ENCODE measurements at places on chromosomes 16 and 17.

- no peaks in the 10 kb centered on the region for H3K36me3 ChIP-seq
- DNase-seq, result no peak
- no peak overlapping the region for H3K27ac ChIP-seq
- H3K4me3 ChIP-seq, result no peak overlapping the region
- no peaks in the 10 kb centered on the region for H3K4me1 ChIP-seq
- no peaks in the 10 kb centered on the region for H3K27me3 ChIP-seq
Observed at GRCh38 chr16:76524356-76524755, 247.2 kb downstream of the CNTNAP4 start.

- DNase-seq, result no peak
- H3K27ac ChIP-seq, result peak overlapping the region; percentile 31
- peaks cover 73% of the 10 kb centered on the region for H3K4me1 ChIP-seq
- no peaks in the 10 kb centered on the region for H3K36me3 ChIP-seq
- H3K4me3 ChIP-seq, result no peak overlapping the region
Observed at GRCh38 chr17:77382356-77382911, 241.7 kb downstream of the SEC14L1 start.

GRCh38 chr17:74527081-74527480, 4.2 kb downstream of the CD300LB start:
- H3K4me3 ChIP-seq, result no peak overlapping the region
- no peak overlapping the region for H3K27ac ChIP-seq
- no peaks in the 10 kb centered on the region for H3K4me1 ChIP-seq
- no peak for DNase-seq
- H3K27me3 ChIP-seq, result no peaks in the 10 kb centered on the region
- H3K36me3 ChIP-seq, result no peaks in the 10 kb centered on the region

- no peaks in the 10 kb centered on the region for H3K36me3 ChIP-seq
- no peak overlapping the region for H3K4me3 ChIP-seq
- H3K27ac ChIP-seq, result no peak overlapping the region
- H3K27me3 ChIP-seq, result no peaks in the 10 kb centered on the region
- H3K4me1 ChIP-seq, result peaks cover 3% of the 10 kb centered on the region
Observed at GRCh38 chr17:72530454-72530853, 409.6 kb downstream of the SOX9 start.

GRCh38 chr17:73160980-73161630, 3.7 kb upstream of the SSTR2 start:
- H3K4me3 ChIP-seq, result no peak overlapping the region
- H3K36me3 ChIP-seq, result no peaks in the 10 kb centered on the region
- H3K27ac ChIP-seq, result no peak overlapping the region
- peaks cover 17% of the 10 kb centered on the region for H3K4me1 ChIP-seq
- peaks cover 5% of the 10 kb centered on the region for H3K27me3 ChIP-seq

GRCh38 chr17:31487648-31488263, 96.3 kb downstream of the RAB11FIP4 start:
- peak overlapping the region; percentile 70 for H3K4me3 ChIP-seq
- no peaks in the 10 kb centered on the region for H3K27me3 ChIP-seq
- DNase-seq, result peak; percentile 58
- no peaks in the 10 kb centered on the region for H3K36me3 ChIP-seq
- peaks cover 11% of the 10 kb centered on the region for H3K4me1 ChIP-seq

DNA sequence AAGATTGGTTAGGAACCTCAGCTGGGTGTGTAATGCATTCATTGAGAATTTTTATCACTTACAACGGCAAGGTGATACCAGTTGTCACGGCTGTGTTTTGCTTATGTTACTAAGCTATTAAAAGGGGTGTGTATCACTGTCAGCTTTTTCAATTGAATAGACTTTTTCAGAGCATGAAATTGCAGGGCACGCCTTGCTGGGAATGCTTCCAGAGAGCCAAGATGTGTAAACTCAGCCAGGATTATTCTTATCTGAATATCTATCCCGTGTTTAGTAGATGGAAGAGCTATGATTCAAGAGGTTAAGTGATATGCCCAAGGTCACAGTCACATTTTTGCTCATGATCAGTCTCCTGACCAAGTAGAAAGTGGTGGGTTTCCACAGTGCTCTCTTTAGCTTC, 6.6 kb upstream of the TEKT3 start:
- no peaks in the 10 kb centered on the region for H3K36me3 ChIP-seq
- H3K4me3 ChIP-seq, result no peak overlapping the region
- DNase-seq, result no peak
- H3K27ac ChIP-seq, result no peak overlapping the region
- no peaks in the 10 kb centered on the region for H3K4me1 ChIP-seq
- peaks cover 4% of the 10 kb centered on the region for H3K27me3 ChIP-seq

- peaks cover 32% of the 10 kb centered on the region for H3K36me3 ChIP-seq
- H3K27me3 ChIP-seq, result no peaks in the 10 kb centered on the region
- peaks cover 20% of the 10 kb centered on the region for H3K4me1 ChIP-seq
- no peak for DNase-seq
- no peak overlapping the region for H3K27ac ChIP-seq
Observed at GRCh38 chr16:72884573-72884972, 163.4 kb downstream of the ZFHX3 start.

DNA sequence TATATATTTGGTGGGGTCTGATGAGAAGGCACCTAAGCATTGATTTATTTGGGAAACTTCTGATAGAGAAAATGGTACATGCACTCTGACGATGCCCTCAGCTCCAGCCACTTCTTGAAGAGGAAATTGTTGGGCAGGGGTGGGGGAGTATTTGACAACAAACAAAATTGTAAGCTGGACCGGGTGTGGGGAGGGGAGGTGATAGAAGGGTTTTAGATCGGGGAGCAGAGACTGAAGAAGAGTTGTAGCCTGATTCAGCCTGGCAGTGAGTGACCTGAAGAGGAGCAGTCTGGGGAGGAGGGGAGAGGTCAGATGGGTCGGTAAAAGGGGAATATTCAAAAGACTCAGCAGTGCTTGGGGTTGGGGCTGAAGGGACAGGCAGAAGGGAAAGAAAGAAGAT, 2284.7 kb downstream of the TP53TG3F start:
- DNase-seq, result no peak
- H3K27me3 ChIP-seq, result no peaks in the 10 kb centered on the region
- H3K4me3 ChIP-seq, result no peak overlapping the region
- no peaks in the 10 kb centered on the region for H3K36me3 ChIP-seq
- no peak overlapping the region for H3K27ac ChIP-seq
- no peaks in the 10 kb centered on the region for H3K4me1 ChIP-seq

DNA sequence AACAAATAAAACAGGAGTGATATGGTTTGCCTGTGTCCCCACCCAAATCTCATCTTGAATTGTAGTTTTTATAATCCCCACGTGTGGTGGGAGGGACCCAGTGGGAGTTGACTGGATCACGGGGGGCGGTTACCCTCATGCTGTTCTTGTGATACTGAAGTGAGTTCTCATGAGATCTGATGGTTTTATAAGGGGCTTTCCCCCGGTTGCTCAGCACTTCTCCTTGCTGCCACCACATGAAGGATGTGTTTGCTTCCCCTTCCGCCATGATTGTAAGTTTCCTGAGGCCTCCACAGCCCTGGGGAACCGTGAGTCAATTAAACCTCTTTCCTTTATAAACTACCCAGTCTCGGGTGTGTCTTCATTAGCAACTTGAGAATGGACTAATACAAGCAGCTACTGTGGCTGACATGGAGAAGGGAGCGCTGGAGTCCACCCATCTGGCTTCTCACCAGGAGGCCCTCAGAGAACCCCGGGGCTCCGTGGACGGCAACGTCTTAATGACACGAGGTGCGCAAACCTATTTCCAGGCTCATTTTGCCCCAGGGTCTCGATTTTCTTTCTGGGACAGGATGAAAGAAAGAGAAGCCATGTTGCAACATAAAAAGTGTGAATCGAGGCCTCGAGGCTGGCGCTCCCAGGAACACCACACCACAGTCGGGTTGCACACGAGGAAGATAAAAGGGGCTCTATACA, 129.5 kb downstream of the DYNLRB2 start:
- H3K27ac ChIP-seq, result no peak overlapping the region
- H3K4me3 ChIP-seq, result no peak overlapping the region
- no peak for DNase-seq
- no peaks in the 10 kb centered on the region for H3K27me3 ChIP-seq
- no peaks in the 10 kb centered on the region for H3K36me3 ChIP-seq
- no peaks in the 10 kb centered on the region for H3K4me1 ChIP-seq

DNA sequence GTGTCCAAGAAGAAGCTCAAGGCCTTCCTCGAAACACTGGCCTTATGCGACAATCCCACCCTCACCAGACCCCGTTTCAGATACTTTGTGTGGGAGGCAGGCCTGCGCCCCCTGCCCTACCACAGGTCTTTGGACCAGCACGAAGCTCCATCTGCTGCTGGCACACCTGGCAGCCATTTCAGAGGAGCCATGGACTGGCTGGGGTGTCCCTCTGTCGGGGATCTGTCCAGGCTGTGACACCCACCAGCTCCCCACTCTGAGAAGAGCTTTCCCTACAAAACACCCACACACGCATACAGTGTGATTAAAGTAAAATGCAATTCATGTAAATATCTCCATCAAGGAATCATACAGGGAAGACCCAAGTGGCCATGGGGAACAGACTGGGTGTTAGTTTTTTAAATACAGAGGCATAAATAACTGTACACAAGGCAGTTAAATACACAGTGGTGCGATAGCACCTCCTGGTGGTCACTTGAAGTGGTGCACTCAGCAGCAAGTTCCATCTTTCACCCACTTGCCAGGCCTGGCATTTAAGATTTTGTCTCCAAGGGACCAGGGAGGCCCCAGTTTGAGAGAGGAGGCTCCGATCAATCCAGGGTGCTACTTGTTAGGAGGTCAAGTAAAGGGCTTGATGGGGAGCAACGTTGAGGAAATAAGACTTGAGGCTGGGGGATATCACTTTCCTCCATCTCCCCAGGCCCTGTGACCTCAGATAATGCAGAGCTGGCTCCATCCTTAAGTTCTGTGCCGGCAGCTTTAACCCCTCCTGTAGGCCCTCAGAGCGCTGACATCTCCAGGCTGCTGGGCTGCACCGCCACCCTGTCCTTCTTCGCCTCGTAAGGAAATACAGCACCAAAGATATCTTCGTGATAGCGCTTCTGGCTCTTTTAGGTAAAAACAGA, 43.6 kb downstream of the NOS2 start:
- no peak for DNase-seq
- H3K27me3 ChIP-seq, result no peaks in the 10 kb centered on the region
- no peaks in the 10 kb centered on the region for H3K36me3 ChIP-seq
- no peaks in the 10 kb centered on the region for H3K4me1 ChIP-seq
- no peak overlapping the region for H3K4me3 ChIP-seq
- H3K27ac ChIP-seq, result no peak overlapping the region

- no peak overlapping the region for H3K4me3 ChIP-seq
- H3K27me3 ChIP-seq, result no peaks in the 10 kb centered on the region
- DNase-seq, result no peak
- peaks cover 61% of the 10 kb centered on the region for H3K36me3 ChIP-seq
- H3K4me1 ChIP-seq, result no peaks in the 10 kb centered on the region
Observed at GRCh38 chr17:17134957-17135333, 71.2 kb downstream of the PLD6 start.

GRCh38 chr16:4790261-4790660, 2.1 kb upstream of the SEPTIN12 start:
- H3K36me3 ChIP-seq, result no peaks in the 10 kb centered on the region
- H3K27me3 ChIP-seq, result no peaks in the 10 kb centered on the region

- H3K4me3 ChIP-seq, result no peak overlapping the region
- H3K27me3 ChIP-seq, result no peaks in the 10 kb centered on the region
- DNase-seq, result no peak
Observed at GRCh38 chr16:64440005-64440404, 681.9 kb downstream of the CDH11 start.

DNA sequence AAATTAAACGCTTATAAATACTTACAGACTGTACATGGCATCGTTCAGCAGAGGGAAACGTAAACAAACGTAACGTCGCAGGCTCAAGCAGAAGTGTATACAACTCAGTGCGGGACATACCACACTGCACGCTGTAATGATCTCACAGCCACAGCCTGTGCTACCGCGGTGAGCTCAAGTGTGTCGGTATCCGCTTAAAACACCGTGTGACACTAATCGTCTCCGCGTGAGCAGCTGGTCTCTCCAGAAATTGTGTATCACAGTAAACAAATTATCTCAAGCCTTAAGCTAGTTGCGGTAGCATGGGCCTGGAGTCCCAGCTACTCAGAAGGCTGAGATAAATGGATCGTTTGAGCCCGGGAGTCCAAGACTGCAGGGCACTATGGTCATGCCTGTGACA, 115.3 kb downstream of the ANKRD11 start:
- no peak overlapping the region for H3K27ac ChIP-seq
- no peaks in the 10 kb centered on the region for H3K36me3 ChIP-seq
- H3K4me3 ChIP-seq, result no peak overlapping the region

GRCh38 chr16:440627-441026, 15.2 kb downstream of the RAB11FIP3 start:
- H3K4me1 ChIP-seq, result peaks cover 7% of the 10 kb centered on the region
- no peak overlapping the region for H3K4me3 ChIP-seq
- H3K36me3 ChIP-seq, result no peaks in the 10 kb centered on the region
- no peak for DNase-seq

DNA sequence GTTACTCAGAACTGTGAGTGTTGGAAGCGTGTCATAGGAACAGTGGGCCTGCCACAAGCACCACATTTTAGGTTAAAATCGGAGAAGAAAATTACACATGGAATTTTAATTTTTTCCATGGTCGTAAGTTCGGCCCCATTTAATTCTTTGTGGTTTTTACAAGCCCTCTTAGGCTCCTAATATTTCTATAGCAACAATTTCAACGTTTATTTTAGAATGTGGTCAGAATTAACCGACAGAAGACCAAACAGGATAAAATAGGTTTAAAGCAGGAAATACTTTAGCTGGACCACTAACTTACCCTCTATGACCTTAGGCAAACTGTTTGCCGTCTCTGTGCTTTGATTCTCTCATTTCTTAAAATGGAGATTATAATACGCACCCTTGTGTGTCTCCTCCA, 69.9 kb downstream of the FTO start:
- no peak overlapping the region for H3K4me3 ChIP-seq
- no peaks in the 10 kb centered on the region for H3K27me3 ChIP-seq
- no peaks in the 10 kb centered on the region for H3K36me3 ChIP-seq
- DNase-seq, result no peak

- DNase-seq, result no peak
- no peaks in the 10 kb centered on the region for H3K36me3 ChIP-seq
- H3K27ac ChIP-seq, result no peak overlapping the region
Observed at GRCh38 chr16:86287664-86288201, 222.6 kb upstream of the FOXF1 start.

DNA sequence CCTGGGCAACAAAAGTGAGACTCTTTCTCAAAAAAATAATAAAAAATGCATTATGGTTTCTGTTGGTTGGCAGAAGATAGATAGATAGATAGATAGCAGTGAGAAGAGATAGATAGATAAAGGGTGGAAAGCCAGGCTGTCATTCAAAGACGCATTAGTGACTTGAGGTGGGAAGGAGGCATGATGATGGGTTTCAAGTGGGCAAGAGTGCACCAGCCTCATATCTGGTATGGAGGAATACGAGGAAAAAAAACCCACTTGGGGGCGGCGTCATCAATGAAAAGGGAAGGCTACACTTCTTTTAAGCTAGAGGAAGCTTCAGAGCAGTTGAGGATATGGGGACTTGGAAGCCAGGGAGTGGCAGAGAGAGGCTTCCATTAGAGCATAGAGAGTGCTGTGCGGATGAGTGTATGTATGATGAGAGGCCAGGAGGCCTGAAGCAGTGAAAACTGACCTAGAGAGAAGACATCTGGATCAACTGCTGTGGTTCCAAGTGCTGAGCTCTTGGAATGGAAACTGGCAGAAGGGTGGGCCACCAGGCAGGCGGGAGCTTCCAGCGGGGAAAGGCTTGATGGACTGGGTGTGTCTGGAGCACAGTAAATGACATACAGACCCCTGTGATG, 31.8 kb downstream of the CEP95 start:
- no peak for DNase-seq
- H3K27me3 ChIP-seq, result no peaks in the 10 kb centered on the region
- H3K4me1 ChIP-seq, result no peaks in the 10 kb centered on the region
- no peak overlapping the region for H3K27ac ChIP-seq
- H3K36me3 ChIP-seq, result peaks cover 24% of the 10 kb centered on the region

- no peaks in the 10 kb centered on the region for H3K27me3 ChIP-seq
- peak overlapping the region; percentile 93 for H3K4me3 ChIP-seq
- no peaks in the 10 kb centered on the region for H3K36me3 ChIP-seq
- H3K27ac ChIP-seq, result peak overlapping the region; percentile 98
- DNase-seq, result no peak
Observed at GRCh38 chr17:39928858-39929645, 1.5 kb downstream of the LRRC3C start.

Data from thoracic aorta (tissue), 2 donors.